Activated gamma-delta T cell (primary cell): ENCODE measurements at places on chromosomes 2 and 18.

DNA sequence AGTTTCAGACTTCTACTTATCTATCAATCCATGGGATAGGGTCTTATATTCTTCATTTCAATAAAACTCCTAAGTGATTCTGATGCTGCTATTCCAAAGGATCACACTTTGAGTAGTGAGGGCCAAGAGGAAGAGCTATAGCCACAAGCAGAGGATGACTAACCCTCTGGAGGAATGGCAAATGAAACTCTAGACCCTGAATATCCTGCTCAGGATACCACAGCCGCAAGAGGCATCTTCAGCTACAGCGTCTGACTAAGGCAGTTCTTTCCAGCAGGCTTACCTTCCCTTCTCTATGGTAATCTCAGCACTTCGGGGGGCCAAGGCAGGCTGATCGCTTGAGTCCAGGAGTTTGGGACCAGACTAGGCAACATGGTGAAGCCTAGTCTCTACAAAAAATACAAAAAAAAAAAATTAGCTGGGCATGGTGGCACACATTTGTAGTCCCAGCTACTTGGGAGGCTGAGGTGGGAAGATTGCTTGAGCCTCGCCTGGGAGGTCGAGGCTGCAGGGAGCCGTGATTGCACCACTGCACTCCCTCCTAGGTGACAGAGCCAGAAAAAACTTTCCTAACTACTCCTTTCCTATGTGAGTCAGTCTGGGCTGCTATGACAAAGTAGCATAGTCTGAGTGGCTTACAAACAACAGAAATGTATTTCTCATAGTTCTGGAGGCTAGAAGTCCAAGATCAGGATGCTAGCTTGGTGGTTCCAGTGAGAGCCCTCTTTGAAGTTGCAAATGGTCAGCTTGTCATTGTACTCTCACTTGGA, 371.9 kb downstream of the IRS1 start:
- no peak for DNase-seq

GRCh38 chr18:61929881-61930640, 37.3 kb upstream of the RNF152 start:
- no peak for DNase-seq

DNA sequence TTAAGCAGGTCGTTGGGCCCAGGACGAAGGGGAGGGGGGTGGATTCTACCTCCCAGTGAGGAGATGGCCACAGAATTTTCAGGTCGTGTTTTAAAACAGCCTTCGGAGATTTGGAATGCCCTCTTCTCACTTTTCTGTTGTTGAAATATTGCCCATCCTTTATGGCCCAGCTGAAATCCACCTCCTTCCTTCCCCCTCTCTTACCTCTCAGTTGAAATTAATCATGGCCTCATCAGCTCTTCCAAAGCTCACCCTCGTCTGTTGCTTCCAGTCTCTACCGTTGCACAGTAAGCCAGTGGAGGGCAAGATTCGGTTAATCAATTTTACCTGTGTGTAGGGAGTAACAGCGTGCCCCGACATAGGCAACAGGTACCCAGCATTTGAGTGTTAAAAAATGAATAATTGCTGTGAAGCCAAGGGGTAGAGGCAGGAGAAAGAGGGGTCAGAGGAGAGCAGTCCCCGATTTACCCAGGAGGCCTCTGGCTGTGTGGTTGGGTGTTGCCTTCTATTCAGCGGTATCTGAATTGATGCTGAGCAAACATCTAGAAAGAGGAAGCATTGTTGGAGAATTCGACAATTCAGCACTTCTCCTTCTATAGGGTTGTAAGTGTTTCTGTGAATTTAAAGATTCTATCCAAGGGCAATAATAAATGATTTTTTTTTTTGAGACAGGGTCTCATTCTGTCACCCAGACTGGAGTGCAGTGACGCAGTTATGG, 8.6 kb upstream of the PDIA6 start:
- DNase-seq, result no peak

DNA sequence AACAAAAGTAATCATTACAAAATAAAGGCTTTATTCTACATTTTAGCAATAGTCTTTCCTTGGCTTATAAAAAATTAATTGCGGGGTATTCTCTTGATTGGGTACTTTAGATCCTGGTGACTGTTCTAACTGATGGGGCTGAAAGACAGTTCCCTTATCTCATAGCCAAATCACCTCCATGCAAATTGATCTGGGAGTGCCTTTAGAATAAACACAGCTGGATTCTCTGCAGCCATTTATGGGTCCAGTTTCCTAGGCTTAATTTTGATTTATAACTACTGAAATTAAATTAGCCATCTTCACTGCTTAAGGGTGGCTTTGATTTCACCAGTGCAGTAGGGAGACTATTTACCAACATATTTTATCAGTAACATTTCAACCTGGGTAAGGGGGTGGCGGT, 337.1 kb downstream of the NRXN1 start:
- DNase-seq, result no peak

DNA sequence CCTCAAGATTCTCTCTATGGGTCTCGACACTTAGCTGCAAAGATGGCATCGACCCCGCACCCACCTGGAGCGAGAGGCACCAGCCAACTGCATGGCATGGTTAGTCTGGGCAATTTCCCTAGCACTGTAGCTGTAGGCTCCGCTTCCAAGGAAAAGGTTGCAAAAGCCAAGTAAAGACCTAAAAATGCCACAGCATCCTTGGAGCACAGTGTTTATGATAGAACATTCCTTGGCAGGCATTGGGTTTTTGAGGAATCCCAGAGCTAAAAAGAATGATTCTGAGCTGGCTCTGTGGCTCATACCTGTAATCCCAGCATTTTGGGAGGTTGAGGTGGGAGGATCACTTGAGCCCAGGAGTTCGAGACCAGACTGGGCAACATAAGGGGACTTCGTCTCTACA, 22.9 kb downstream of the QPCT start:
- DNase-seq, result no peak

- DNase-seq, result no peak
Measured at GRCh38 chr2:21194858-21195271, 71.1 kb downstream of the TDRD15 start.

DNA sequence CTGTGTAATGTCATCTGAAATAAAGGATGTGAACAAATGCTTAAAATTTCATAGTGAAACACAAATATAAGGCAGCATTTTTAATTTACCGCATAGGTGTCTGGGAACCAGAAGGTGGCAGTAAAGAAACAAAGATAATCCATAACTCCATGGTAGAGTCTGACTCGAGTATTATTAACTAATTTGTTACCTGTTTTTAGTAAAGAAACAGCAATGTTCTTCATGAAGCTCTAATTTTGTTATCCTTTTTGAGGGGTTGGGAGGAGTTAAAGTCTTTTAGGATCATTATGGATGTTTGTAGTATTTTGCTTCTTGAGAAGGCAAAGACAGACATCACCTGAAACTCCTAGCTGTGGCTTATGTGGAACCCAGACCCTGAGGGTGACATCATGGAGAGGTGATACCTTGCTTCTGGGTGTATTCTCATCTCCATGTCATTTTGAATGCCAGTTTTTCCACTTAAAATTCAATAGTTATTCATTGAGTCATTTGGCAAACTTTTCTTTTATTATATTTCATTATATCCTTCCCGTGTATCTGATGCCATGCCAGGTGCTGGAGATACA, 286.2 kb upstream of the EPAS1 start:
- no peak for DNase-seq

DNA sequence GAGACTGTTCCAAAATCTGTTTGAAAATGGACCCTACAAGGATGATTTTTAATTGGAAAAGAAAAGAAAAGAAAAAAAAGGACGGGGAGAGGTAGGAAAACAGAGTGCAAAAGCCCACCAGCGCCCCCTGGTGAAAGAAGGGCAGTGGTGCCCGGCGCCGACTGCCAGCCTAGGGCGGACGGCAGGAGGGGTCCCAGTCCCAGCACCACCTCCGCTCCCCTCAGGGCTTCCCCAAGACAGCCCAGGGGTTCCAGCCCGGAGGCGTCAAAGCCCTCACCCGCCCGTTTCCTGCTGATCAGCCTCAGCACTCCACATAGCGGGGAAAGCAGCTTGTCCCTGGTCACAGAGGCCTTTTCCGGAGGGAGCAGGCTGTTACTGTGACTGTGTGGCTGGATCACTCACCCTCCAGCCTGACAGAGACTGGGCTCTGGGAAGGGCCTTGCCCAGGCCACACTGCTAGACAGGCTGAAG, 213.9 kb downstream of the TFCP2L1 start:
- no peak for DNase-seq

DNA sequence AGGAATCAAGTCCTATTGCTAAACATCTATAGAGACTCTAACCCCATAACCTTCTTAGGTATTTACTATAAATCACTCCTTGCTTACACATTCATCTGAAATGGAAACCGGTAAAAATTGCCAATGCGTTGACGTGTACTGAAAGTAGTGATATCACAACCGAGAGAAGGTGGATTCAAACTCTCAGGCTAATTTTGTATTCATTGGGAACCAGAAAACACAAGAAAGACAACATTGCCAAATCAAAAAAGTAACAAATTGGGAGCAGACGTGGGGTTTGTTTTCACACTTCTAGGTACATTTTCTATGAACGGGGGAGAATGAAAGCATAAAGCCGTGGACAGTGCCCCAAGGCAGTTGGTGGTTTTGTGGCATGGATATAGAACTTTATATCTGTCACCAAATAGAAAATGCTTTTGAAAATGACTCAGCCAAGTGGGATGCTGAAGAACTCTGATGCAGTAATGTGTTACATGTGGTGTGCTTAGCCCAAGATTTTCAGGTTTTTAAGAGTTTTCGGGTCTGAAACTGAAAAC, 155.1 kb upstream of the RASGRP3 start:
- DNase-seq, result no peak

GRCh38 chr2:50535971-50536759, 495.8 kb downstream of the NRXN1 start:
- no peak for DNase-seq

DNA sequence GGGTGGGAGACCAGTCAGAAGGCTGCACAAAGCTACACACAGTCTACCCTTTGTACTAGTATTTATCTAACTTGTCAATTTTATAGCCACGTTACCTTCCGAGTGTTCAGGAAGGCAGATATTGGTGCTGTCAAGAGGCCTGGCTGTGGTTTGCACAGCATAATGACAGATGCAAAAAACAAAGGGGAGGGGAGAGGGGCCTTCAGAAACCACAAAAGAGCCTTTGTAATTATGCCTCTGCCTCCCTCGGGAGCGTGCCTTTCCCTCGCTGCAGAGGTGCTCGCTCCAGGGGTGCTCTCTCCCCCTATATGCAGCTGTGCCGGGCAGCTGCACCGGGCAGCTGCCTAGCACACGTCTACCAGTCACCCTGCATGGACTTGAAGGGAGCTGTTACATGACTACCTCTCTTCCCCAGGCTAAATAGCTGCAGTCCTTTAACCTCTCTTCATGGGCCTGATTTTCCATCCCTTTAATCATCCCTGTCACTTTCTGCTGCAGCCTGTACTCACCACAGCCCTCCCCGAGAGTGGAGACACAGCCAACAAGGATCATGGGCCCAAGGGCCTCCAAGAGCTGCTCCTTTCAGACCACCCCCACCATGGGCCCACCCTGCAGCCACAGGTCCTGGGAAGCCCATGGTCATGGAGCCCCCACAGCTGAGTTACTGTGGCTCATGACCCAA, 168.4 kb upstream of the PKDCC start:
- no peak for DNase-seq

GRCh38 chr2:120607506-120607905, 128.2 kb upstream of the GLI2 start:
- no peak for DNase-seq

DNA sequence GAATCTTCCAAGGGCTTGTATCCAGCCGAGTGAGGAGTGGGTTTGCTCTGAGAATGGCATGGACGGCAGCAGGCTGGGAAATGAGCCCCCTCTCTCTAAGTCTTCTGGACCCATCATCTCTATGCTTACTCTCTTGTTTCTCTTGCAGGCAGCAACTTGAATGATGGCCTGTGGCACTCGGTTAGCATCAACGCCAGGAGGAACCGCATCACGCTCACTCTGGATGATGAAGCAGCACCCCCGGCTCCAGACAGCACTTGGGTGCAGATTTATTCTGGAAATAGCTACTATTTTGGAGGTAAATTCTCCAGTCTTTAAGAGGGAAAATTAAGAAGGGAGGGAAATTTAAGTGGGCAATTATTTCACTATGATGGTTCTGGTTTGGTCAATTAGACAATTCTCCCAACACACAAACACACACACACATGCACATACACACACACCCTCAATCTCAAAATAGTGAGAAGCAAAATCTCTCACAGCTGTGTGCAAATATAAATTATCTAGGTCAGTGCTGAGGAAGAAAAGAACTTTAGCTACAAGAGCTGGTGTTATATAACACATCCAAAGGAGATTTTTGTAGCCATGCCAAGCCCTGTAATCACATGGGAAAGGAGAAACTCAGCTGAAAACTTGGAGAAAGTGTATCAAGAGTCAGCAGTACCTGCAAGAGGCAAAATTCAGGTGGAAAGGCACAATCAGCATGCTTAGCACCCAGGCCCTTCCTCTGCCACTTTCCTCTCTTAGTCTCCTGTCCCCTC, 499.2 kb downstream of the CNTNAP5 start:
- DNase-seq, result no peak

GRCh38 chr18:21000667-21001066, 110.9 kb downstream of the ROCK1 start:
- DNase-seq, result no peak

- DNase-seq, result no peak
Measured at GRCh38 chr2:199806179-199806578, 44.8 kb downstream of the FTCDNL1 start.

DNA sequence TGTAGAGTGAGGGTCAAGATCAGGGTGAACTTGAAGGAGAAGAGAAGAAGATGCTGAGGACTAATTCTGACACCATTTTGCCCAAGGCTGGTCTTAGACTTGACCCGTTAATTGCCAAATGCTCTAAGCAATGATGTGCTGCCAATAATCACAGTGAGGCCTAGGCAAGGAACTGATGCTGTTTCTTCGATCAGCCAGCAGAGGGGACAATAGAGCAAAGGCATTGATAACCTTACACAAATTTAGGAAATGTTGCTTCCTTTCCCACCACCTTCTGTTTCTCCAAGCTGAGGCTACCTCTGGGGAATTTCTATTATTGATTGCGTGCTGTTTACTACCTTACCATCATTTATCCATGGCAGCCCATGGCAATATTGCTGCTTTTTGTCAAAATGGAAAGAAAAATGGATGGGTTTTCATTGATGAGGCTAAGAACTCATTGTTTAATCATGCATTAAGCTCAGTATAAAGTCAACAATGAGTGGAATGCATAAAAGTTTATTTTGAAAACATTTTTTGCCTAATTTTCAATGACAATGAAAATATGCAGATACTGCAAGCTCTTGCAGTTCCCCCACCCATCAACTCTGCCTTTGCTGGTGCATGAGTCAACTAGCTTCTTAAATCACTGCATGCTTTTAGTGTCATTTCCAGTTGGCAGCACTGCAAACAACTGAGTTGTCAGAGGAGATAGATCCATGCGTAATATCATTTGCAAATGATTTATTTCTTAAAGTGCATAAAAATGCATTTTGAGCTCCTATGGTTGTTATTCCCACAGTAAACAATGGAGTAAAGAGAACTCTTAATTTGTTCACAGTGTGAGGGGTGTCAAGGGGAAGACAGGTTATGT, 116.4 kb upstream of the NYAP2 start:
- no peak for DNase-seq
